Cardiac septum (tissue), 1 donor: ENCODE measurements at places on chromosomes 3 and 15.
A peak's percentile ranks its signal among the peaks of the same experiment; 100 is the strongest.

GRCh38 chr3:167830007-167830406 is 94.5 kb downstream of the SERPINI1 start:
- DNase-seq = no peak

DNA sequence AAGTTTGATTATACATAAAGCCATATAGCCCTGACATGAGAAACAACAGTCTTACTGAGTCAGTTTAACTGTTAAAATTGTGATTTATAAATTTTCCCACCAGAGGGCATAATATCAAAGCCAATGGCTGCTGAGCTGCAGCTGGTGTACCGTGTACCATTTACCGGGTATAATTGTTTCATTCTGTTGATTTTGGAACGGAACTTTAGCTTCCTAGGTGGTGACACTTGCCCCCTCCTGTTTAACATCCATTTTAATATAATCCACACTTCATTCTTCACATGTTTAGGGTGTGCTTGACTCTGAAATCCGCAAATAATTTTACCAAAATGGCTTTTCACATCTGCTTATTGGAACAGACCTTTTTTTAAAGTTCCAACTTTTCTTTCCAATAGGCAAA is 72.8 kb downstream of the SLC9A9 start:
- no peak for DNase-seq

DNA sequence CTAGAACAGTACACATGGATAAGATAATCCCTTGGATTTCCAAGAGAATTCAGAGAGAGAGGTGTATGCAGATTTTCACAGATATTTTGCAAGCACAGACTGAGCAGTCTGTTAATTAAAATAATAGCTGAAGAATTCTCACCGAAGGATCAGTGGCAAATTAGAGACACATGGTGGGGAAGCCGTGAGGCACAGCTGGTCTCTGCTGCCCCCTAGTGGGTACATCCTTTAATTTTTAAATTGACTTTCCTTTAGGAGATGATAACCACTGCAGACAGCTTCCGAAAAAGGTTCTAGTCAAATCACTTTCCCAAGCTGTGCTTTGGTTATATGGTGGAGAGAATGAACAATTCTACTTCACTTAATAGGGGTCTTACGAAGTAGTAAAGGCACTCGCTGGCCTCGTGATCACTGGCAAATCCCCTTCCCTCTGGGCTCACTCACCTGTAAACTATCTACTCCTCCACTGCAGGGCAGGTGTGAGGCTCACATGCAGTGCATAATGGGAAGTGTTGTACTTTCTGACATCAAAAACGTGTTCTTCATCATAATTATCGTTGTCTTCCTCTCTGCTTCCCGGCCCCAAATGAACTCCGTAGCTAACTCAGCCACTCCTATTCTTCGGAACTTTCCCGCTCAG is 19.5 kb downstream of the MESD start:
- DNase-seq = no peak

DNA sequence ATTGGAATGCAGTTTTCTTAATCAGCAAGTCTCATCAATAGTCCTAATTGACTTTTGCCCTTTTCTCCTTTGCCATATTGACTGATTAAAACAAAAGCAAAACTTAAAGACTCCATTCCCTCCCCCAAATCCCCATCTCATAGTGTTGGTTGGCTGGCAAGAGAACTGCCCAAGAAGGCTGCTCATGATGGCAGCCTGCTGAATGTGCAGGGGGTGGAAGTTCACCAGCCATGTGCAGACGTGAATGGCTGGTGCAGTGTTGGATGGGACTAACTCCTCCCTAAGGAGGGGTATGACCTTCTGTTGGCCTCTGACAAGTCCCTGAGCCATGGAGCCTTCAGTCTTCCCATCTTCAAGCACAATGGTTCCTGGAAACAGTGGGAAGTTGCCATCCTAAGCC is 7.0 kb downstream of the SMAD3 start:
- DNase-seq = no peak

DNA sequence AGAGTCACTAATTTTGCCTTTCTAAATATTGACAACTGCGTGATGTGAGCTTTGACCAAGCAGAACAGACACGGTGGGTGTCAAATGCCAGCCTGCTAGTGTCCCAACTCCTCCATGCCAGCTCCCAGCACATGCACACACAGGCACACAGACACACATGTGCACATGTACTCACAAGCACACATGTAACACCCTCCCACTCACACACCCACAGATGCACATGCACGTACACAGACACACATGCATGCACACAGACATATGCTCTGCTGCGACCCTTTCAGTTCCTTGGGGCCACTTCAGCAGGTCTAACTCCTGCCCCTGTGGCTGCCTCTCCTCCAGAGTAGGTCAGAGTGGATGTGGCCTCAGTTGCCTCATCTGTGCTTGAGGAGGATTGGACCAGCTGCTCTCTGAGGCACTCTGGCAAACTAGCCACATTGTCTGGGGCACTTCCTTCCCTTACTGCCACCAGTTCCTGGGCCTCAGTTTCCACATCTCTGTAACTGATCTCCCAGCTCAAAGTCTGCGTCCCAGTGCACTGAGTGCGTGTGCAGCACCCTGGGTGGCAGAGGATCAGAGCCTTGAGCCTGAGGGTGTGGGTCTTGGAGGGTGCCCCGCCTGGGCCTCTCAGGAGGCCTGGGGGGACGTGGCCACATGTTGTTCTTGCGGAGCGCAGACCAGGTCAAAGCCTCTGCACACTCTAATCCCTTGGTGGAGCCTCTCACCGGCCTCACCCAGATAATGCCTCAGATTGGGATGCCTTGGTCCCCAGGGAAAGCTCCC is 55.0 kb upstream of the PRR23E start:
- DNase-seq = peak; percentile 41

- DNase-seq = no peak
Measured at GRCh38 chr3:49161197-49161596, 4.9 kb downstream of the CCDC71 start.

GRCh38 chr3:42339321-42339720 is 71.1 kb downstream of the LYZL4 start:
- DNase-seq = no peak

- DNase-seq = no peak
Measured at GRCh38 chr15:48671103-48672022, 25.9 kb upstream of the FBN1 start.

DNA sequence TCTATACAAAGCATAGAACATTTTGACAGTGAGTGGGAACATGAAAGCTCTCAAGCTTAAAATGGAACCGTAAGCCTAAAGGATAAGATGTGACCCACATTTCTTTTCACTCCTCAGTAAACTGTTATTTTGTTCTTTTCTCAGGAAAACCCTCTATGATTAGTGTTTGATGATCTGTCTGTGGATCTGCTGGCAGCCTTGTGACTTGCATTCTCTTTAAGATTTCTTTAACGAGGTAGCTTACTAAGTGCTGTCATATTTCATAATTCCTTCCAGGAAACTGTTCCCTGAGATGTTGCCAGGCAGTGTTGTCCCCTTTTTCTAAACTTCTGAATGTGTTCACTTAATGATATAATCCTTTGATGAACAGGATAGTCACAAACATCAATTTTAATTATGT is 167.6 kb downstream of the PYDC2 start:
- no peak for DNase-seq

DNA sequence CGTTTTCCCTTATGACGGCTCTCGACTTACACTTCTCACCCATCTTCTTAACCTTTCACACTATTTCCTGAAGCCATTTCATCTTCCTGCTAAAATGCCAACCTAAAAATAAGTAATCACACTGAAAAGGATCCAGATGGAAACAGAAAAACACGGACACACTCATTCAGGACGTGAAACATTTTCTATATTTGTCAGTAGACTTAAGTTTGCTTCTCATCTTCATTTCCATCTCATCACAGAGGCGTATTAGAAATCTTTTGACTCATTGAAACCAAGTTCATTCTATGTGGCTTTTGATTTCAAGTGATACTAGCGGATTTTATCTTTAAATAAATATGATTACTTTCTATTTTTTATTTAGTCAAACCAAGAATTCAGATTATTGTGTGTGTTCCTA is 27.4 kb upstream of the DLG1 start:
- no peak for DNase-seq

DNA sequence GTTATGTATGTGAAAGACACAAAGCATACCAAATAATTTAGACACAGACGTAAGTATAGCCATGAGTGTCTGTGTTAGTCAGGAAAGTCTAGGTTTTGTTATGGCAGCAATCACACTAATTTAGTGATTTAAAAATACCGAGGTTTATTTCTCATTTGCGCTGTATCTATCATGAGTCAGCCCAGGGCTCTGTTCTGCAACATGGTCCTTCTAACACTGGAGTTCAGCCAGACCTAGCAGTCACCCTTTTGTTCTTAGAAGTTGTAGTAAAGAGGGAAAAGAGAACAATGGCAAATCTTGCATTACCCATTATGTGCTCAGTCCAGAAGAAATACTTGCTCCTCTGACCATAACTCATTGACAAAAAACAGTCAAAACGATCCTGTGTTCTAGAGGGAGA is 311.5 kb downstream of the NLGN1 start:
- DNase-seq = no peak

GRCh38 chr15:22778796-22779195 is 7.6 kb upstream of the NIPA1 start:
- DNase-seq = no peak

- peak; percentile 74 for DNase-seq
Measured at GRCh38 chr3:184377882-184378445, at the start of gene THPO. Gene THPO, minus strand, starts transcription at chr3:184378207. Its CDS starts 1,948 bp downstream, at chr3:184376259.

- no peak for DNase-seq
Measured at GRCh38 chr3:138899351-138899991, 47.5 kb downstream of the FOXL2 start.

DNA sequence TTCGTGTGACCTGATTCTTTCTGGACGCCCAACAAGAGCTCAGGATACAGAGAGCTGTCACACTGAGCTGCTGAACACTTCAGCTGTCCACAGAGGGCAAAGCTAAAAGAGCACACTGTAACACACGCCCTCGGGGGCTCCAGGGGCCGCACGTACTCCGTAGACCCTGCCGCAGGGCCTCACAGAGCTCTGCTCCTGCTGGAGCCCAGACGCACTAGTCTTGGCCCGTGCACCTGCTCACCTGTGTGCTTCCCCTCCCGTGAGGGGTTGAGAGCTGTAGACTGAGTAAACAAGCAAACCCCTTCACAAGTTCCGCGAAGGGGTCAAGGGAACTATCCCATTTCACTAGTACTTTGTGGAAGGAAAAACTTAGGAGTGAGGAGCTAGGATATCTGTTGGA is 30.7 kb upstream of the TUSC7 start:
- no peak for DNase-seq

DNA sequence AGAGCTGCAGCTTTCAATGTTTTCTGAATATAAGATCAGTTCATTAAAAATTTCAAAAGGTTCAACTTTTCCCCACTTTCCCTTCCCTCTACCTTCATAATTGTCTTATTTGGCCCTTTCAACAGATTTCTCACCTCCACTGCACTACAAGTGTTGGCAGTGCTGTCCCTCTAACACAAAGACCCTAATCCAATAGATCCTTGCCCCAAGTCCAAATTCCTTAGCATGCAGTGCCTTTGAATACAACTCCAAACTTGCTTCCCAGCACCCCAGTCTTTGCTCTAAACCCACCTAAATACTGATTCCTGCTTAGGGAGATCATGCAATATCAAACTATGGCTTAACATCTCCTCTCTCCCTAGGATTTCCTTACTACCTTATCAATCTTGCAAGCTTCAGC is 43.9 kb downstream of the TJP1 start:
- DNase-seq = no peak

DNA sequence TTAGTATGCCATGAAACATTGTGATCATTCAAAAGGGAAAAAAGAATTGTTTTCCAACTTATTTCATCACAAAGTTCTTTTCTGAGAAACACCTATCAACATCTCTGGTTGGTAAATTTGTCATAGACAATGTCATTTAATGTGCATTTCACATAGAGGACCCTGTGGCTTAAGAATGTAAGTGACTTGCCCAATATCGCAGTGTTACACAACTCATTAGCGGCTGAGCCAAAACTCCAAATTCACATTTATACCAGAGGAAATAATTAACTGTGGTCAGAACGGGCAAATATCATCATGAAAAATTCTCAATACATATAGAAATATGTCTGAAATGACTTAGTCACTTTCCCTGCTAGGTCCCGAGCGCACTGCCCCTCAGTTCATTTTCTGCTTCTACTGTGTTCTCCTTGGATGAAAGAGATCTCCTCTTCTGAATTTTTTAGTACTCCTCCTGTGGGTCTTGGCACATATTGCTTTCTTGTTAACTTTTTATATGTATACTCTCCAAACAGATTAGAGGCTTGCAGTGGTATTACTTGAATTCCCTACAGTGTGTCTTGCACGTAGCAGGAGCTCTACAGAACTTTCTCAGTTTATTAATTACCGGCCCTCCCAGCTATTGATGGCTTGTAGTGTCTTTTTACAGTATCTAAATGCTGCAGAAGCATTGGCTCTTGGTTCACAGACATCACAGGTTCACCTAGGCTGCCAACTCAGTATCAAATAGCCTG is 33.1 kb downstream of the PTX3 start:
- DNase-seq = no peak

GRCh38 chr15:94722024-94722636 is 490.8 kb downstream of the MCTP2 start:
- DNase-seq = no peak

DNA sequence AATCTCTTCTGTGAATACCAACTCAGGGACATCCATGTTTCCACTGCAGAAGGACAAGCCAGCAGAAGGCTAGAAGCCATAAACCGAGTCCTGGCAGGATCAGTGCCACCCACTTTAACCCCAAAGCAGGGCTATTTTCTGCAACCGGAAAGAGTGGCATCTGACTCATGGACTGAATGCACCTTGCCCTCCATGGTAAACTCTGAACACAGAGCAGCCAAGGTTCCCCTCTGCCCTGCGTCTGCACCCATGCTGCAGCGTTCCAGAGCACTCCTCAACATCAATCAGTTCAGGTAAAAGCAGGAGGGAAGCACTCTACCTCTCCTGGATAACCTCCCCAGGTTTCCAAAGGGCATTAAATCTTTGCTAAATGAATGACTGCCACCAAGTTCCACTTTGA is 801 bp upstream of the NGRN start:
- DNase-seq = no peak

GRCh38 chr3:194323785-194324735 is 27.1 kb downstream of the CPN2 start:
- peak; percentile 94 for DNase-seq

DNA sequence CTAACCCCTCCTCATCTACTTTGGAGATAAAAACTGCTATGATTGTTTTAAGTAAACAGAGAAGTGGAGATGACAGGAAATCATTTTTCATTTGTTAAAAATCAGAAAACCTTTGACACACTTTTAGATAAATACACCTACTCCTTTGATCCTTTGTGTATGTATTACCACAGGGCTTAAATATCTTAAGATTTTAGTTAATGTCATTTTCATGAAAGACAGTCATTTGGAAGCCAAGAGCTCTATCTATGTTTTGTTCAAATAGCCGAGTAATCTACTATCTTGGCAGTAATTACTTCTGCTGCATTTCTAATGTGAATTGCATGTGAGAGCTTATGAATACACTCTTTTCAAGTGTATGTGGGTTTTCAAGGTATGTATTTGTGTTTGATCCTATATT is 2.0 kb downstream of the ARPP21 start:
- no peak for DNase-seq
